GM23338 (cell line): ENCODE measurements at places on chromosomes 4 and X.
A peak's percentile ranks its signal among the peaks of the same experiment; 100 is the strongest.

- DNase-seq: no peak
These were observed 49.9 kb downstream of the ADGRG2 start for GRCh38 chrX:19072372-19072771.

DNA sequence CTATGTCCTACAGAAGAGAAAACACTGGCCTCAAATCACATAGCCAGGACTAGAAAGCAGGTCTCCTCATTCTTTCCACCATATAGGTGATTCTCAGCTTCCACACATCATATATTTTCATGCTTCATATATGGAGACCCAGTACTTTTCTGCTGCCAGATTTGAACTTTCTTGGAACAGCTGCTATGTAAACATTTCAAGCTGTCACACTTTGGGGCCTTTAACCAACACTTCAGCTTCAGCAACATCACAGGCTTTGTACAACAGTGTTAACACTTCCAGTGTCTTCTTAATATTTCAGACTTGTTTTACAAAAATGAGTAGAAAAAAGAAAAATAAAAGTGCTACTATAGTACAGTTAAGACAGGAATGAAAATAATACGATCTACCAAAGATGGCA is 12.6 kb downstream of the SH3RF1 start:
- no peak for DNase-seq

GRCh38 chrX:104972737-104973136 is 247.8 kb downstream of the TEX13A start:
- no peak for DNase-seq

GRCh38 chrX:7047951-7048350 is 99.6 kb upstream of the STS start:
- DNase-seq: peak; percentile 23

- DNase-seq: peak; percentile 46
These were observed 2.2 kb downstream of the CCNB3 start for GRCh38 chrX:50206753-50207152.

DNA sequence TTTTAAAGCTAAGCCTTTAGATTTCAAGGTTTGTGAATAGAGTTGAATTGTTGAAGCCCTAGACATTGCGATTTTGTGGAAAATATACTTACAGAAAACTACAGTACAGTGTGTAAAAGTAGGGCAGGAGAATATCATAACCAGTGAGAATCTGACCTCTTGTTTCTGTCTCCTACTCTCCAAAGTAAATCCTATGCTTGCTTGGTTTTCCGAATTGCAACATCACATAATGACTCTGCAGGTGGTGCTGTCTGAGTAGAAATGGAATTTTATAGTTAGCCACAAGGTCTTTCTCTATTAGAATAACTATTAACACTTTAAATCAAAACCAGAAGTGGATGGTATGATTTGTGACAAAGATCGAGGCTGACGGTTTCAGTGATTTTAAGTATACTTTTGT is 505.6 kb downstream of the RAPGEF2 start:
- DNase-seq: no peak

GRCh38 chr4:77236806-77237205 is 79.8 kb downstream of the CCNG2 start:
- DNase-seq: no peak

- DNase-seq: no peak
These were observed 638.7 kb downstream of the PCDH18 start for GRCh38 chr4:136893573-136893972.

GRCh38 chr4:141459020-141459419 is 177.4 kb upstream of the IL15 start:
- no peak for DNase-seq

DNA sequence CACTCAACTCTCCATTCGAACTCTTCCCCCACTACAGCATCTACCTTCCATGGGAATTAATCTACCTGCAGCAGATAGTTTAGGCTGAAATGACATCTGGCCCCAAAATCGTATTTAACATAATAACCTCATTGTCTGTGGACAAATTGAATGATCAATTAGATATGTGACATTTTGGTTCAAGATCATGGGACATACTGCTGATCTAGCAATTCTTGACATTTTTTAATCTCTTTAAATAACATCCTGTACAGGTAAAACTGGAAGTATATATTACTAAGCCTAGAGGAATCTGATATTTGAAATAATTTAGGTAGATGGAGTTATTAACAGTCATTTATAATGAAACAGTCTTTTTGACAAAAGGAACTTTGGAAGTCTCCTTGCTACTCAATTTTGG is 702.5 kb downstream of the NLGN4X start:
- DNase-seq: no peak

GRCh38 chr4:152536545-152537182 is 772 bp upstream of the FBXW7 start:
- peak; percentile 69 for DNase-seq

DNA sequence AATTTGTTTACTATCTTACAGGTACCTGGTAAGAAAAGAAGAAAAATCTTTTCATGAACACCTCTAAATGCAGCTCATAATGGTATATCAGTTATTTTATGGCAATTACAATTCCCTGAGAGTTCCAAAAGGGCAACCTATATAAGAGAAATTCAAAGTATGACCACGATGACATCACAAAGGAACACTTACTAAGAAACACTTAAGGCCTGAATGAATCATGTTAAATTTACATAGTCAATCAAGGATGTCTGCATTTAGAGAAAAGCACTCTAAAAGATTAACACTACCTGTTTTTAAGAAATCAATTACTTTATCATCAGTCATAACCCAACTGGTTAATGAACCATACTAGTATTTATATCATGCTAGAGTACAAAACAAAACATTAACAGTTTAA is 63.9 kb downstream of the LCORL start:
- no peak for DNase-seq

DNA sequence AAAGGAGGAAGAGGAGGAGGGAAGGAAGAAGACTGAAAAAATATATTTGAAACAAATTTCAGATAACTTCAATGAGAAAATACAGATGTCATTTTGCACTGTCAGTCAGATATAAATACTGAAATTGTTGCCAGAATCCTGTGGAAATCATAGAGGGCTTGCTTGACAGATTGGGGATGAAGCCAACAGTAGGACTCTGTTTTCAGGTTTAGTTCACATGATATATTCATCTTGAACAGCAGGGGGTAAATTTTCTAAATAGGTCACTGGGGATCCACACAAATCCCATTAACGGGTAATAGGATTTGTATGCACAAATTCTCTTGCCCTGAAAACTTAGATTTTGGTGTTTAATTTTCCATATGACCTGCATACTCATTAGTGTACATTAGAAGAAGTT is 103.3 kb upstream of the PCDH18 start:
- peak; percentile 11 for DNase-seq

GRCh38 chr4:187480146-187481145 is 515.1 kb upstream of the ZFP42 start:
- DNase-seq: no peak

DNA sequence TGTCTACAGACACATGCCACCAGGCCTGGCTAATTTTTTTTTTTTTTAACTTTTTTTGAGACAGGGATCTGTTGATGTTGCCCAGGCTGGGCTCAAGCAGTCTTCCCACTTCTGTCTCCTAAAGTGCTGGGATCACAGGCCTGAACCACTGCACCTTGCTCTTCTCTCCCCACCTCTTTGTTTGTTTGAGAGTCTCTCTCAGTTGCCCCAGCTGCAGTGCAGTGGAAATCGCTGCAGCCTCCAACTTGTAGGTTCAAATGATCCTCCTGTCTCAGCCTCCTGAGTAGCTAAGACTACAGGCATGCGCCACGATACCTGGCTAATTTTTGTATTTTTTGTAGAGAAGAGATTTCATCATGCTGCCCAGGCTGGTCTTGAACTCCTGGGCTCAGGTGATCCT is 115.6 kb downstream of the LARP7 start:
- no peak for DNase-seq

DNA sequence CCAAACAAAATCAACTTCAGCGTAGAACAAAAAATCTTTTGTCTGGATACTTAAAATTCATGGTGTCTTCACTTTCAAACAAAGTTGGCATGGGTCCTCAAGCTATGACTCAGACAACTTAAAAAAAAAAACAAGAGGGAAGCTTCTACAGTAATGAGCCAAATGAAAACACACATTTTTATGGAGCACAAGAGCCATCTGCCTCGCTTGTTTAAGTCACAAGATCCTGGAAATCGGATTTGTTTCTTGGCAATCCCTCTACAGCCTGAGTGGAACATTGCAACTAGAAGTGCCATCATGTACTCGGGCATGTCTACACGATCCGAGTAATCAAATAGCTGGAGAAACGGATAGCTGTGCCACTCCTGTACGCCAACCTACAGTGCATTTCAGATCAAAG is 22.6 kb downstream of the LAMP2 start:
- DNase-seq: no peak

GRCh38 chrX:12579311-12579710 is 211.9 kb upstream of the PRPS2 start:
- no peak for DNase-seq

DNA sequence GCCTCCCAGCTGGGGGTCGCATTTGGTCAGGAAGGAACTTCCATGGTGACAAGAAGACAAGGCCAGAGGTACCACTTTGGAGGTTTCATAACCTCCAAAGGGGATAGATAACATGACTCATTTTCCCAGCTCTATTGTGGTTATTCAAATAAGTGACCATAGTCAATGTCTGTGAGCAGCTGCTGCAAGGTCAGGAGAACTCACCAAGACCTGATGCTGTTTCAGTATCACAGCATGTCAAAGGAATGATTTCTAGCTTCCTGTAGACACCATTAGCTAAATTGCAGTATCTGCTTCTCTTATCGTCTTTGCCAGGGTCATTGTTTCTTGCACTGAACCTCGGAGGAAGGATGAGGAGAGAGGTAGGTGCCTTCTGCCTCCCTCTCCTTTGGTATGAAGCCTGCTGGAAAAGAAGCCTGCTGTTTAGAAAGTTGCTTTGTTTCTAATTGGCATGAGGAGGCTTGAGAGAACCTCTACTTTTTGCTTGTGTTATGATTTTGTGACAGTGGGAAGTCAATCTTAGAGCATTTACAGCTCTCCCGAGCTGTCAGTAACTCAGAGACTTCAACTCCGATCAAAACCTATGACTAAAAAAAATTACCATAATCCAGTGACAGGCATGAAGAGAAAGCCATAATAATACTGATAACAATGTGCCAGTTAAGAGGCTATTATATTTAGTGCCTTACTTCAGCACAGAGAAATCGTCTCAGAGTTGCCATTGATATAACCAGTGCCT is 38.0 kb upstream of the GATB start:
- DNase-seq: no peak

DNA sequence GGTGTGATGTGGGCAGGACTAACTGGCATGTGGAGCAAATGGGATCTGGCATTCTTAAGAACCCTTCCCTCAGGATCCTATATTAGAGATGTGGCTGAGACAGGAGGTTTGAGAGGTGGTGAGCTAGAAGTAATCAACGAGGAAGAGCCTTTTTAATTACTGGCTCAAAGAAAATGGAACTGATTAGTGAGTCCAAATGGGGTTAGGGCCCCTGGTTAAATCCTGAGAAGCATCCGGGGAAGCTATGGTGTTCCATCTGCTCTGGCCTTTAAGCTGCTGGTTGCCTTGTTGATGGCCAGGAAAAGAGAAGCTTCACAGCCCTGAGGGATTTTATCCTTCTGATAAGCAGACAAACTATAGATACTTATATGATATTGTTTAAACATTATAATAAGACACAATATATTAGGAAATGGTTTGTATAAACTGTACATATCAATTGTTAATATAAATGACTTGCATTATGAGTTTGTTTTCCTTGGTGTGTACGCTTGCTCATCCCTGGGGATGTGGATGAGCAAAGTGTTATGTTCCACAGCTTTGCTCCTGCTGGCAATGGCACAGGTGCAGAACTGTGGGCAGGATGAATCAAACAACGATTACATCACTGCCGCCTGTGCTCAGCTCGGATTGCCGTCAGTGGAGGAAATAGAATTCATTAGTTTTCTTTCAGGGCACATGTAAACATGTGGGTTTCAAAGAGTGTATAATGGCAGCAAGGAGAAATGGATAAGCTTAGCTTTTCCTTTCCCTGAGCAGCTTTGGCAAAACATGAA is 328.6 kb upstream of the ARX start:
- DNase-seq: no peak

- DNase-seq: no peak
These were observed 1.4 kb upstream of the SEC24B start for GRCh38 chr4:109432203-109432602.

DNA sequence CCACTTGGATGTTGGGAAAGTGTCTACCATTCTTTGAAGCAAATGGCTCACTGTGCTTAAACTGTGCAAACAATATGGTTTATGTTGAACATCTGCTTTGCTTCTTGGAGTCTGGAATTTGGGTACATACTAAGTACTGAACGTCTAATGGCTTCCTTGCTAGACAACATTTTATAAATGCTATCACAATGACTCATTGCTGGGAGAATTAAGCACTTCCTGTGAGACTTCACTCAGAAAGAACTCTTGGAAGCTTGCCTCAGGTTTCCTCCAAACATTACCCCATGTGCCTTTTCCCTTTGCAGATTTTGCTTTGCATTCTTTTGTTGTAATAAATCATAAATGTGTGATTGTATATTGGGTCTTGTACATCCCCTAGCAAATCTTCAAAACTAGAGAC is 139.7 kb downstream of the PACRGL start:
- no peak for DNase-seq

DNA sequence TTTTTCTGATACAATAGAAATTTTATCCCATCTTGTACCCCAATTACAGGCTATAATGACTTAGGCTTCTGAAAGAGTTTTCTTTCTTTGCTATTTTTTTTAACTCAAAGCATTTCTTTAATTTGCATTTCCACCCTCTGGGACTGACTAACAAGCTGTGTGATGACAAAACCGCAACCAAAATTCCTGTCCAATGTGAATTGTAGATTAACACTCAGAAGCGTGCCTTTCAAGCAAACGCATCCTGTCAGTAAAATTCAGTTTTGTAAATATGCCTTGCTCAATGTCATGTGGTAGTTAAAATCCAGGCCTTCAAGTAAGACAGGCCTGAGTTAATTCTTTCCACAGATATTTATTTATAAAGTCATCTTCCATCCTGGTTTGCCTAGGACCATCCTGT is 50.3 kb downstream of the STK32B start:
- no peak for DNase-seq

DNA sequence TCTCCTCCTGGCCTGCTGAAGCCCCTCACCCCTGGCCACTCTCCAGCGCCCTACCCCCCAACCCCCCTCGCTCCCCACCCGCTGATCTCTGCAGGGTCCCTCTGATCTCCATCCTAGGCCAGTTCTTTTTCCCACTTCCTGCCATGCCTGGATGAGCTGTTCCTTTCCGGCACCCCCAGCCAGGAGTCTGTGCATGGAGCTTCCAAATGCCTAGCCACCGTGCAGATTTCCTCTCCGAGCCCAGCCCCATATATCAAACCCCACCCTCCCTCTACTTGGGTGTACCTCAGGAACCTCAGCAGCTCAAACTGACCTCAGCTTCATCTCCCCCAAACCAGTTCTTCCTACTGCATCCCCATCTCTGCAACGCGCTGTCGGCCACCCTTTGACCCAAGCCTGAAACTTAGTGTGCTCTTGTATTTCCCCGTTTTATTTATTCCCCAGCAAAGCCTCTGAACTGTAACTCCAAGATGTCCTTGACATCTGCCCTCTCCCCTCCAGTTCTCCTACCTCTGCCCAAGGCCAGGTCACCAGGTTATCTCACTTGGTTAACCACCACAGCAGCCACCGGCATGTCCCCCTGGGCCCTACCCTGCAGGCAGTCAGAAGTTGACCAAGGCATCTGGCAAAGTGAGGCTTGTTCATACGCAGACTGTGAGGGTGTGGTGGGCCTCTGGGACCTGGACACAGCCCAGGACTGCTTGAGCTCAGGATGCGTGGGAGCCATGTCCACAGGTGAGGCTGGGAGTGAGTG is 194.9 kb upstream of the PSAPL1 start:
- DNase-seq: no peak

- no peak for DNase-seq
These were observed 77.9 kb downstream of the TBL1X start for GRCh38 chrX:9542761-9543111.
